Activated T-helper 2 cell treated with anti-CD3 and anti-CD28 coated beads, Interferon-gamma antibody, Interleukin-2, Interleukin-4, amounts not matched to agents 10 μg/mL and 5 μg/mL and 100 μg/mL, durations not matched to agents 14 hours and 24 hours and 36 hours (primary cell): ENCODE measurements at places on chromosomes 3 and 15.

- DNase-seq: no peak
Observed at GRCh38 chr3:98782824-98783500, 19.8 kb downstream of the ST3GAL6 start.

DNA sequence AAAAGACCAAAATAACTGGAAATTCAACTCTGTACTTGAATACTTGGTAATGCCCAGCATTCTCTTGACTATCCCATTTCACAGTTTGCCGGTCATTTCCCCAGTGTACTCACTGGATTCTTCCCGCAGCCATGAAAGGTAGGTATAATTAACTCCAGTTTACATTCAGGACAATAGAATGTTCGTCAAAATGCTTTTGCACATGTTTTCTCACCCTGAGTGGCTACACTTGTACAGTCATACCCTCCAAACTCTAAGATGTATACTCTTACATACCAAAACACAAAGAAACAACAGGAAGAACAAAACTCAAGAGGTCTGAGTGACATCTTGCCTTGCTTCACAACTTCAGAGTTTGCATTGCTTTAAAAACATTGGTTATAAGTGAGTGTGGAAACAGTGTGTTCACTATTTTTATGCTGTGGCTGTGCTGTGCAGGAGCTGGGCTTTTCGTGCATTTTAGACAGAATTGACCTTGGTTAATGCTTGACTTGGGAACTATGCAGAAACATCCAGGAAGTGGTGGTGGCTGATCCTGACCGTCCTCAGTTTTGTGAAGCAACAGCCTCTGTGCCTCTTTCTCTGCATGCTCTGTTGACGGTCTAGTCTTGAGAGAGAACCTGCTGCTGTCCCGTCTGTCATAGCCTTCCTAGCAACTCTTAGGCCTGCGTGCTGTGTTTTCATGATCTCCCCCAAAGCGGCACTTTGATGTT is 90.5 kb downstream of the IGF1R start:
- no peak for DNase-seq

- no peak for DNase-seq
Observed at GRCh38 chr3:178513546-178514380, 22.5 kb upstream of the KCNMB2 start.

DNA sequence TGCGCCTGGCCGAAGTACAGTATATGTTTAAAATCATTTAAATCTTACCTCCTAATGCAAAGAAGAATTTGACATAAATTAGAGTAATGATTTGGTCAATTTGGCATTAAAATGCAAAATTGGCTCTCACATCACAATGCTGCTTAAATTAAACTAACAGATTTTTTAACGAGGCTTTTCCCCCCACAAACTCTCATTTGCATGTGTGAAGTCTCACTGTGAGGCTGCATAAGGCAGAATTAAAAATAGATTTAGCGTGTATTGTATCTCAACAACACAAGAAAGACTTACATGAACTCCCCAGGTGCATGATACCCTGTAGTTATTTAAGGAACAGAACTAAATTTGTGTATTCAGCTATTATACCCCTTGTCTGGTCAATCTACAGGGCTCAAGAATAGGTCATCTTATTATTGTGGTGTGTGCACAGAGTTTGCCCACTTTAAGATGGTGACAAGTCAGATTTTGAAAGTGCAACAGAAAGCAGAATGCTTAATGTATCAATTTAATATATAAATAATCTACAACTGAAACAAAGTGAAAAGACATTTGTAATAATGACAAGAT is 897.9 kb downstream of the EPHA3 start:
- no peak for DNase-seq

GRCh38 chr3:150059729-150060128 is 89.0 kb upstream of the PFN2 start:
- DNase-seq: no peak

DNA sequence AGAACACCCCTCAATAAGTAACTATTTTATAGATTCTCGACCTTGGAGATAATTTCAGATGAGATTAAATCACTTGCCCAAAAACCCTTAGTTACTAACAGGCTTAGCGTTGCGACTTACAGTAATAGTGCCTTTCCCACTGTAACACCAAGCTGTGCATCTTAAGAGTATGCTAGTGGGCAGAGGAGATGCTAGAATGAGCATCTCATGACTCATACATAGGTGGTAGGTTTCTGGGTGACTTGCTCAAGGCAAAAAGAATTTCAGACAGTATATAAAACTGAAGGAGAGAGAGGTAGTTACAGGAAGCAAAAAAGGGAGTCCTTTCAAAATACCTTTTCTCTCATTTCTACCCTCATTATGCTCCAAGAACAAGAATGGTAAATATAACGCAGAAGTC is 3.9 kb downstream of the KATNBL1 start:
- no peak for DNase-seq

DNA sequence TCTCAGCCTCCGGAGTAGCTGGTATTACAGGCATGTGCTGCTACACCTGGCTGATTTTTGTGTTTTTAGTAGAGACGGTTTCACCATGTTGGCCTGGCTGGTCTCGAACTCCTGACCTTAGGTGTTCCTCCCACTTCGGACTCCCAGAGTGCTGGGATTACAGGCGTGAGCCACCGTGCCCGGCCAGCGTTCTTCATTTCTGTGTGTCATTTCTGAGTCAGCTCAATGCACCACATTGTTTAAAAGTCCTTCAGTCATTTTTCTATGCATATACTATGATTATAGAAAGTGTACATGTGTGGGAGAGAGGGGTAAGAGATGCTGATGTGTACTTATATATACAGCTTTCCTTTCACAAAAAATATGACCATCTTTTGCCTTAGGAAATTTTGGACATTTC is 2.1 kb downstream of the QTRT2 start:
- no peak for DNase-seq

GRCh38 chr15:25093455-25094029 is 138.8 kb downstream of the SNRPN start:
- no peak for DNase-seq
